ENCODE measurements at places on chromosomes 4 and X.

GRCh38 chr4:92776080-92776479, 472.3 kb downstream of the GRID2 start:
- DNase-seq: no peak

DNA sequence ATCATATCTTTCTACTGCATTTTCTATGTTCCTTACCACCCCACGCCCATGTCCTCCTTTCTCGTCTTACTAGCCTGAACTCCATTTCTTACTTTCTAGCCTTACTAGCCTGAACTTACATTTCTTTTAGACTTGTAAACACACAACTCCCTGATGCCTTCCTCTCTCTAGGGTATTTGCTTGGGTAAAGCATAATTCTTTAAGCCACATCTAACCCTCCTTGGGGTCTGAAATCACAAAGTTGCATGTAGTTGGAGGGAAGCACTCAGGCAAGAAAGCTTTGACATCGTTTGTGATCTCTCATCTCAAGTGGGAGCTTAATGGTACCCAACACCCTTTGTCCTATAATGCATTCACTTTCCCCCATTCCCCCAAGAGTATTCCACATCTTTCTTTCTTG, 124.4 kb downstream of the SPOCK3 start:
- no peak for DNase-seq

- DNase-seq: no peak
Measured at GRCh38 chrX:590693-591404, 39.7 kb upstream of the SHOX start.

DNA sequence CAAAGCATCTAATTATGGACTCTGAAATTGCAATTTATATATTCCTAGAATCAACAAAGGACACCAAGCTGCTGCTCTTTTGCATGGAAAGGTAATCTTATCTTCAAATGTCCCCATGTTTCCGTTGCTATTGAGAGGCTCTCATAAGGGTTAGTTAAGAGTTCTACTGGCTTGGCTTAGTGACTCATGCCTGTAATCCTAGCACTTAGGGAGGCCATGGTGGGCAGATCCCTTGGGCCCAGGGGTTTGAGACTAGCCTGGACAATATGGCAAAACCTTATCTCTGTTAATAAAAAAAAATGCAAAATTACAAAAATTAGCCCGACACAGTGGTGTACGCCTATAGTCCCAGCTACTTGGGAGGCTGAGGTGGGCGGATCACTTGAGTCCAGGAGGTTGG, 93.4 kb upstream of the RAPGEF2 start:
- no peak for DNase-seq

- DNase-seq: peak; percentile 8
Measured at GRCh38 chrX:66728818-66729271, 90.0 kb upstream of the EDA2R start.

DNA sequence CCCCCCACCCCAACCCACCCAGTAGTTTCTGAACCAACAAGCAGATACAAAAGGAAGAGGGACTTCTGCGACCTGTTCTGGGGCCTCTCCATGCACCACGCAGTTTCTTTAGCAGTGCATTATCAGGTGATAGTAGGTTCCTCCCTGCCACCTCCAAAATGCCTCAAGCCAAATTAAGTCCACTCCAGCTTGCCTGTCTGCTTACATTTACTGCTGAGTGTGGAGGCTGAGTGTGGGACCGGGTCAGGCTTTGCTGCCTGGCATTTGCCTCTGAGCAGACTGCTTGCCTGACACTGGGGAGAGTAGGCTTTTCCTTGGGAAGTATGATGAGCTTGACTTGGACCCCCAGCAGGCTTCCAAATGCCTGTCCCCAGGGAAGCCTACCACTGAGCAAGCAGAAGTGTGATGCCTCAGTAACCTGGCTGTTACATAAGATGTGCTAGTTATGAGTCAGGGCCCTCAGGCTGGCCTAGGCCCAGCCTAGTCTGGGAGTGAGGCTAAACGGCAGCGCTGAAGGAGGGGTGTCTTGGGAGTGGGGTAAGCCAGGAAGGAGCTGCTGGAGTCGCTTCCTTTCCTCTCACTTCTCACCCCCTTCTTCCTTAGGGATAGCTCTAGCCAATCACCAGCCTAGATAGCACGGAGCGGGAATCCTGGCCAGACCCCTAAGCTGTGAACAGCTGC, 9.0 kb downstream of the TSC22D3 start:
- no peak for DNase-seq

GRCh38 chr4:76188149-76188548, 25.5 kb downstream of the SCARB2 start:
- DNase-seq: no peak

- no peak for DNase-seq
Measured at GRCh38 chr4:68907788-68908700, 43.6 kb downstream of the UGT2A3 start.

GRCh38 chrX:130626521-130626920, 224.7 kb downstream of the RBMX2 start:
- no peak for DNase-seq

- no peak for DNase-seq
Measured at GRCh38 chrX:99913611-99914010, 496.5 kb downstream of the PCDH19 start.

GRCh38 chr4:180688480-180688879, 1554.7 kb upstream of the TENM3 start:
- DNase-seq: no peak

GRCh38 chr4:87270144-87270543, 49.7 kb upstream of the KLHL8 start:
- DNase-seq: no peak

DNA sequence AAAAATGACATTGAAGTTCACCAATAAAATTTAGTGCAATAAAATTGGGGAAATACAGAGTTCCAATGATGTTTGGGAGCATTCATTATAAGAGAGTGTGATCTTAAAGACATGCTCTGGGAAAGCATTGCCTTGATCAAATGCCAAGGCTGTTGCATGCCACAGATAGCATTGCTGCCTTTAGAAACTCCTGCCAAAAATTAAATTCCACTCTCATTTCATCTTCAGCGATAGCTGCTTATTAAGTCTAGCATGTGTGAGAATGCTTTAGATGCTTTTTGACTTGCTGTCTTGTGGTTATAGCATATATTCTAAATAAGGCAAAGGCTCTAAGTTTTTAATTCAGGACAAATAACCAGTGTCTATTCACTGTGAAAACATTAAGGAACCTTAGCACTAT, 49.3 kb downstream of the NPNT start:
- DNase-seq: no peak

DNA sequence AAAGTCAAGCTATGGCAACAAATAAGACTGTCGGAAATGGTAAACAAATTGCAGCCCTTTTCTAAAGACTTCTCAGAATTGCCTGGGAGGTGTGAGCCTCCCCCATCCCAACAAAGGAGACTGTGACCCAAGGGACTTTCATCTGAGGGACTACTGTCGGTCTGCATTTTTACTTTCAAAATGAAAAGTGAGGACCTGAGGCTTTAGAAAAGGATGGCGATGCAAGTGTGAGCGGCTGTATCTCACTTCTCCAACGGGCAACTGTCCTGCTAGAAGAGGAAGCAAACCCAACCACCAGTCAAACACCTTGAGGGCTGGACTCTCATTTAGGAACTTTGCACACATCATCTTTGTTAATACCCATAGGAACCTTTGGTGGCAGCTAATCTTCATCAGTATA, 62.6 kb upstream of the CLNK start:
- DNase-seq: no peak

DNA sequence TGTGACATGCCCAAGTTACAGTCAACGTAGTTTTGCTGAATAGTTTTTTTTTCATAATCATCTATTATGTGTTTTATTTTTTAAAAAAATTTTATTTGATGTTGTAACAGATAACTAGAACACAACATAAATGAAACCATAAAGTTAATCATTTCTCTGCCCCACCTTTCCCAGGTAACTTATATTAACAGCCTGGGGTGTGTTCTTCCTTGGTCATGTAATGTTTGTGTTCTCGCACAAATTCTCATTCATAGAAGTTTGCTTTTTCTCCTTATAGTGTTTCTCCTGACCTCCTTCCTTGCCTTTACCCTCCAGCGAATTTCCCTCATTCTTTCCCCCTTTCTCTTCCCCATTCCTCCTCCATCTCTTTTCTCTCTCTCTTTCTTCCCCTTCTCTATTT, 214.8 kb downstream of the SOWAHB start:
- DNase-seq: no peak

DNA sequence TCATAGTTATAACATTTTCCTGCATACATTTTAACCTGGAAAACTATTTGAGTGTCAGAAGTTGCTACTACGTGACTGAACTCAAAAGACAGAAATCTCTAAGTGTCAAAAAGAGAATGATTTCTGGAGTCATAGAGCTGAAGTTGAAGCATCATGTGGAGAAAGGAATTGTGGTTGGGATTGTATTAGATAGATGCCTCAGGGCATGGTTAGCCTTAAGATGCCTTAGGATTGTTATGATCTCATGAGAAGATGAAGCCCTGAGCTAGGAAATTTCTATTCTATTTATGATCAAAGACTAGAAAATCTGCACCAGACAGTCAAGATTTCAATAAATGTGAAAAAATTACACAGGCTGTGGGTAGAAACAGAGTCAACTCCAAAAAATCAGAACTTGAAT, 20.2 kb downstream of the EPGN start:
- no peak for DNase-seq

- no peak for DNase-seq
Measured at GRCh38 chr4:1763550-1764080, 29.5 kb upstream of the FGFR3 start.

- no peak for DNase-seq
Measured at GRCh38 chrX:54271664-54272063, 86.2 kb downstream of the WNK3 start.

- no peak for DNase-seq
Measured at GRCh38 chr4:7876201-7876875, 63.3 kb downstream of the AFAP1 start.

DNA sequence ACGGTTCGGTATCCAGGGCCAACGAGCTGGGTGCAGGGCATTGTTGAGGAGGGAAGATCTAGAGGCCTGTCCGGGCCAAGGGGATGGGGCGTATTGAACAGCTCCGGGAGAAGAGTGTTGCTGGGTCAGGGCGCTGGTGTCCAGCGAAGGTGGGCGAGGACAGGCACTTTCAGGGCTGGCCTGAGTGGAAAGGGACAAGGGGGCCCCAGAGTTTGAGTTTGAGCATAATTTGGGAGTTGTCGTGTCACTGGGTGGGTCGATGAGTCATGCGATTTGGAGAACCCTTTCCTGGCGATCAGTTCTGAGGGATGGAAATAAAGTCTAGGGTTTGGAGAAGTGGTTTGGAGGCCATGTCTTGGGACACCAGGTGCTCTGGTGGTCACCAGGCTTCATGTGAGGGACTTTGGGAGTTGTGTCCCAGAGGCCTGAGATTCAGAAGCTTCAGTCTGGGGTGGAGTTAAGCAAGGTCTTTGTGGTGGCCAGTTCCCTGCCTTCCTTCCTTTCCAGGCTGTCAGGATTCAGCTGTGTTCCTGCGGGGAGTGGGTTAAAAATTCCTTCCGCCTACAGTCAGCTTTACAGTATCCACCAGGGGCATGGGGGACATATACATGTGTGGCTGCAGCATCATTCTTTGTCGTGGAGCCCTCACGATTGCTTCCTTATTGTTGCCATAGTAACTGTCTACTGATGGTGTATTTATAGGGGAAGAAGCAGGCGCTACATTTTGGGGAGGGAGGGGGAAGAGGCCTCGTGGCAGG, 504 bp downstream of the PRRG3 start:
- no peak for DNase-seq

- no peak for DNase-seq
Measured at GRCh38 chrX:21840193-21840545, 752 bp downstream of the MBTPS2 start.

- no peak for DNase-seq
Measured at GRCh38 chr4:6918338-6918737, 8.7 kb downstream of the TBC1D14 start.

GRCh38 chr4:51895158-51895557, 52.2 kb downstream of the DCUN1D4 start:
- no peak for DNase-seq

GRCh38 chrX:100405424-100405823, 4.6 kb downstream of the PCDH19 start:
- no peak for DNase-seq

DNA sequence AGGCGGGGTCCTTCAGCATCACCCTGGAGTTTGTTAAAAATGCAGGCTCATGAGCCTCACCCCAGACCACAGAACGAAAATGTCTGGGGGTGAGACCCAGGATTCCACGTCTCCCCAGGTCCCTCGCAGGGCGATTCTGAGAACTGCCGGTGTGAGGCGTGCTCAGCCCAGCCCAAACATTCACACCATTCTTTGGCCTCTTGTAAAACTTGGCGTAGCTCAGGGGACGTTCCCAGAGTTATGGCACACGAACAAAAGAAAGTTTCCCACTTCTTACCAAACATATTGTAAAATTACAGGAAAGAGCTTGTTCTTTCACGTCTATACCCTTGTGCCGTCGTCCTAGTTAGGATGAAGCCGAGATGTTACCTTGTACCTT, 12.9 kb downstream of the CD99 start:
- DNase-seq: no peak

DNA sequence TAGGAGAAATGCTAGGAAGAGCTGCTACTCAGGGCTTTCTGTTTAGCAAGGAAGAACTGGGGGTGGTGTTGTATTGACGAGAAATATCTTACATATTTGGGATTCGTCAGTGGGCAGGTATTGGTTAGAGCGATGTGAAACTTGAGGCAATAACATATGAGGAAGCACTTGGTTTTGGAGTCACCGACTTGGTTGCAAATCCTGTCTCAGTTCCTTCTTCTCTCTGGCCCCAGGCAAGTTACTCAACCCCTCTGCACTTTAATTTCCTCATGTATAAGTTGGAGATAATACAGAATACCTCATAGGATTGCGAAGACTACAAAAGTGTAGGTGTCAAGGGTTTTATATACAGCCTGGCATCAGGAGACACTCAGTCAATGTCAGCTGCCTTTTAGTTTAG, 34.1 kb downstream of the GPAT3 start:
- DNase-seq: no peak

DNA sequence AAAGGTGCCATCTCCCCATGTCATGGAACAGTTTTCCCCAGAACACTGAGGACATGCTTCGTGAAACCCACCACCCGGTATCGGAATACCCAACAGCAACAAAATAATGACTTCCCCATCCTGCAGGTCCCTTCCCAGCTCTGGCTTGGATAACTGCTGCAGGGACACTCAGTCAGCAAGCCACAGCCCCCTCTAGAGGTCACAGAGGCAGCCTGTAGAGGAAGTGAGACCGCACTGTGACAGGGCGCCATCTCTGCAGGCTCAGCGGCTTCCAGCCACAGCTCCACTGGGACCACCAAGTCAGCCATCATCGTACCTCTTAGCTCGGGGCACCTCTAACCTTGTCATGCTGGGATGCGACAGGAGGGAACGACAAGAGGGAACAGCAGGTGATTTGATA, 315.9 kb downstream of the LDB2 start:
- no peak for DNase-seq

- DNase-seq: no peak
Measured at GRCh38 chrX:15438332-15438731, 54.1 kb upstream of the VEGFD start.

- no peak for DNase-seq
Measured at GRCh38 chr4:76388160-76388908, 32.6 kb downstream of the CCDC158 start.

GRCh38 chr4:23889814-23890341, at the start of gene PPARGC1A:
Gene PPARGC1A, minus strand, starts transcription at chr4:23890047. Its CDS starts 90 bp downstream, at chr4:23889957.
- DNase-seq: no peak
